ENCODE measurements at places on chromosomes 6 and 20.

DNA sequence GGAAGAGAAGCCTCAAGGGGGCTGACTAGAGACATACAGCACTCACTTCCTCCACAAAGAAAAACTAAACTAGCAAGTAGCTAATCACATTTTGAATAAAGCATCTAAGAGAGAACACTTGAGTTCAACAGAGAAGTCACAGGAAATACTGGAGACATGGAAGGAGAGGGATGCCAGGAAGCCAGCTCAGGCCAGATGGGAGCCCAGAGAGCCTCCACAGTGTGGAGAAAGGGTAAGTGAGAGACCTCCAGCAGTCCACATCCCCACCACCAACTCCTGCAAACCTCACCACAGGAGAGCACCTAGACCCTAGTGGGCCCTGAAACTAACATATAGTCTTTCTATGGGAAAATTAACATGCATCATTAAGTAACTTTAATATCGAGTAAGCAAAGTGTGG is 79.2 kb downstream of the EPM2A start:
- DNase-seq, result no peak

- no peak for DNase-seq
Measured at GRCh38 chr6:128124713-128125112, 223.9 kb upstream of the THEMIS start.

DNA sequence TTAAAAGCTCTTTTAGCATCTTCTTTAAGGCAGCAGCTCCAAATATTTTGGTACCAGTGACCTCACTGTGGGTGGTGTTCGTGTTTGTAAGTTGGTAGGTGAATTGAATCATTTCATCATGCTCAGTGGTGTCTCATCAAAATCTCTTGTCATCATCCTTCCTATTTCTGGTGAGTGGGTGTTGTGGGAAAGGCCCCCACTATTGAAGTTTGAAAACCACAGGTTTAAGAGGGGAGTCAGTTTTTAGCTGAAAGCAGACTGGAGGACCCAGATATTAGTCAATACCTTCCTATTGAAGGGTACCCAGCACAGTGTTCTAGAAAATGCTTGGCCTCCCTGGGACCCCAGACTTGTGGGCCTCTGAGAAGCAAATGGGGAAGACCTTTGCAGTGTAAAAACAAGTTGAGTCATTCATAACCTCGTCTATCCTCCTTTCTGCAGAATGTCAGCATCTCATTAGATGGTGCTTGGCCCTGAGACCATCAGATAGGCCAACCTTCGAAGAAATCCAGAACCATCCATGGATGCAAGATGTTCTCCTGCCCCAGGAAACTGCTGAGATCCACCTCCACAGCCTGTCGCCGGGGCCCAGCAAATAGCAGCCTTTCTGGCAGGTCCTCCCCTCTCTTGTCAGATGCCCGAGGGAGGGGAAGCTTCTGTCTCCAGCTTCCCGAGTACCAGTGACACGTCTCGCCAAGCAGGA is 3.7 kb downstream of the PIM1 start:
- DNase-seq, result no peak

GRCh38 chr20:57139342-57140093 is 126.9 kb downstream of the BMP7 start:
- DNase-seq, result no peak

DNA sequence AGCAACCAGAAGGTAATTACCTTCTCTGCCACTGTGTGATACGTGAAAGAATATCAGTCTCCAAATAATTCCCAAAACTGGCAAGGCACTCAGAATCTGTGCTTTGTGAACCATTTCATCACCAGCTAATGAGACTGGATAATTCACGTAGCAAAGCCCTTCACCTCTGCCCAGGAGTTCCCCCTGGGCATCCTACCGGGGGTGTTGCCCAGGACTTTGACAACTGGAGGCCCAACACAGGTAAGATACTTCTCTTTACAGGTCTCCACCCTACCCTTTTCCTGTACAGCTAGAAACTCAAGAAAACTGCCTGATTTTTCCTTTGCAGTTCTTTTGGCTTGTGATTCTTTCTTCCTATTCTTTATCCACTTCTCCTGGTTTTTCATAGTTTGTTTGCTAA is 2.7 kb upstream of the CD24 start:
- no peak for DNase-seq

DNA sequence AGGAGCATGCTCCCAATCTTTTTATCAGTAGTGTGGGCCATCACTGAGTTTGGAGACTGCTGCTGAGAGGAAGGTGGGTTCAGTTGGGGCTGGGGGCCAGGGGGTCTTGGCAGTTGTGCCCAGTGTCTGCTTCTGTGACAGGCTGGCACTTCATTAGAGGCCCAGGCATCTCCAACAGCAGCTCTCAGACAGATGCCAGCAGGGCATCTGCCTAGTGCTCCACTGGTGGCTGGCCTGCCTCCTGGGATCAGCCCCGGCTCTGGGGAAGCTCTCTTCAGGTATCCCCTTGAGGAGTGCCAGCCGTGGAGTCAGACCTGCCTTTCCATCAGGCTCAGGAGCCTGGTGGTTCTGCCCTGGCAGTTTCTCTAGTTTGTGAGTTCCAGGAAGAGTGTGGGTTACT is 77.3 kb downstream of the DTD1 start:
- DNase-seq, result no peak
